Epithelial cell of umbilical artery (primary cell): ENCODE measurements at places on chromosomes 5 and 9. TPM values are rescaled to one million over a fixed set of nuclear protein-coding genes. Genes with fewer than 3 reads are reported as not detected.

The PCDHB2 gene
- total RNA-seq: under 0.01 and 0.32 TPM in 2 replicates

The PTGER4 gene
- total RNA-seq: 37.2 and 56.5 TPM in 2 replicates

The C5orf22 gene
- 16.9 and 18.5 TPM in 2 replicates for total RNA-seq

The ODF2 gene
- 38.0 and 51.7 TPM in 2 replicates for total RNA-seq

The PCDHB14 gene
- total RNA-seq: 0.61 and 0.65 TPM in 2 replicates

The PDZD2 gene
- 5.5 and 9.4 TPM in 2 replicates for total RNA-seq

The IFNK gene
- not detected in 2 replicates for total RNA-seq

The STK32A gene
- total RNA-seq: not detected in 2 replicates

The NXNL2 gene
- not detected in 2 replicates for total RNA-seq

The ZBTB5 gene
- 6.5 and 7.3 TPM in 2 replicates for total RNA-seq

The SLC6A19 gene
- not detected in 2 replicates for total RNA-seq

The PCDHB6 gene
- not detected in 2 replicates for total RNA-seq

The CATSPER3 gene
- not detected in 2 replicates for total RNA-seq

The WNK2 gene
- total RNA-seq: not detected in 2 replicates

The C9orf50 gene
- total RNA-seq: not detected in 2 replicates

The NFX1 gene
- total RNA-seq: 11.4 and 16.3 TPM in 2 replicates

The ELOVL7 gene
- total RNA-seq: under 0.01 and 0.61 TPM in 2 replicates

The PCDHGA10 gene
- 2.3 TPM in 2 replicates for total RNA-seq

The ENG gene
- 12.6 and 38.3 TPM in 2 replicates for total RNA-seq

The PCDHB4 gene
- under 0.01 and 0.15 TPM in 2 replicates for total RNA-seq

The PCDHB9 gene
- total RNA-seq: 0.15 TPM in 1 of 2 replicates, not detected in the other

The UBAP2 gene
- total RNA-seq: 14.9 and 23.3 TPM in 2 replicates

The GARIN3 gene
- not detected in 2 replicates for total RNA-seq

The ALDH1A1 gene
- 124 and 155 TPM in 2 replicates for total RNA-seq

The GABRP gene
- 0.32 and 0.61 TPM in 2 replicates for total RNA-seq

The SHISAL2B gene
- not detected in 2 replicates for total RNA-seq

The PCDHA9 gene
- total RNA-seq: under 0.01 and 0.15 TPM in 2 replicates

The PCDHA12 gene
- total RNA-seq: not detected in 2 replicates

The TAF11L9 gene
- not detected in 2 replicates for total RNA-seq

The CER1 gene
- not detected in 2 replicates for total RNA-seq

The TENT4A gene
- total RNA-seq: 8.1 and 9.4 TPM in 2 replicates
